Activated T-helper 1 cell treated with anti-CD3 and anti-CD28 coated beads, Interleukin-2, amount 50 U/mL, for 16 hours (primary cell): ENCODE measurements at places on chromosomes 3 and 15.

GRCh38 chr3:153043729-153044328 lies 118.2 kb upstream of the RAP2B start:
- DNase-seq = no peak

DNA sequence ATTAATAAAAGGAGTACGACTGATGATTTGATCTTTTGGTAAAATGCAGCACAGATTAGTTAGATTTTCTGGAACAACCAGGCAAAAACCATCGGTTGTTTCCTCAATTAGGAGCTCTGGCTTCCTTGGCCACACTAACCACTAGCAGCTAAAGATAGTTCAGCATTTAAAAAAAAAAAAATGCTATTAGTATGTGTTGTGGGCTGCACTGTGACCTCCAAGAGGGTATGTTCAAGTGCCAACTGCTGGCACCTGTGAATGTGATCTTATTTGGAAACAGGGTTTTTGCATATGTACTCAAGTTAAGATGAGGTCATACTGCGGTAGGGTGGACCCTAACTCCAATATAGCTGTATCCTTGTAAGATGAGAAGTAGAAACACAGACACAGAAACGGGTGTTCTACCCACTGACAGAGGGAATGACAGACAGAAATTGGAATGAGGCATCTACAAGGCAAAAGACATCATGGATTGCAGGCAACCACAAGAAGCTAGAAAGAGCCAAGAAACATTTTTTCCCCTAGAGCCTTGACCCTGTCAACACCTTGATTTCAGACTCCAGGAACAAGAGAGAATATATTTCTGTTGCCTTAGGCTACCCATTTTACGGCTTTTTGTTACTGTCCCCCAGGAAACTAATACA lies 534.6 kb upstream of the ROBO2 start:
- DNase-seq = no peak

GRCh38 chr3:107997671-107998070 lies 93.2 kb downstream of the CD47 start:
- DNase-seq = no peak

GRCh38 chr15:77426871-77427270 lies 6.2 kb downstream of the HMG20A start:
- DNase-seq = no peak

DNA sequence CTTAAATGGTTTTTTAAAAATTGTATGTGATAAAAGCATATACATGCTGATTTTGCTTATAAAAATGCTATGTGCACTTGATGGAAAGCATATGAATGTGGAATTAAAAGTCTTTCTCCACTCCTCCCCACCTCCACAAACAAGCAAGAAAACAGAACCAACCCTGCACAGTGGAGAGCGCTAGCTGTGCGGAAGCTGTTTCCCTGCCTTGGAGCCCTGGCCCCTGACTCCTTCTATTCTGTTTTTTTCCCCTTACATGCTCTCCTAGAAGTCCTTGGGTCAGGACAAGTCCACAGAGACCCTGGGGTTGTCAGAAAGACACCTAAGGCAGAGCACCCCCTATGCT lies 64.2 kb downstream of the BOC start:
- no peak for DNase-seq

DNA sequence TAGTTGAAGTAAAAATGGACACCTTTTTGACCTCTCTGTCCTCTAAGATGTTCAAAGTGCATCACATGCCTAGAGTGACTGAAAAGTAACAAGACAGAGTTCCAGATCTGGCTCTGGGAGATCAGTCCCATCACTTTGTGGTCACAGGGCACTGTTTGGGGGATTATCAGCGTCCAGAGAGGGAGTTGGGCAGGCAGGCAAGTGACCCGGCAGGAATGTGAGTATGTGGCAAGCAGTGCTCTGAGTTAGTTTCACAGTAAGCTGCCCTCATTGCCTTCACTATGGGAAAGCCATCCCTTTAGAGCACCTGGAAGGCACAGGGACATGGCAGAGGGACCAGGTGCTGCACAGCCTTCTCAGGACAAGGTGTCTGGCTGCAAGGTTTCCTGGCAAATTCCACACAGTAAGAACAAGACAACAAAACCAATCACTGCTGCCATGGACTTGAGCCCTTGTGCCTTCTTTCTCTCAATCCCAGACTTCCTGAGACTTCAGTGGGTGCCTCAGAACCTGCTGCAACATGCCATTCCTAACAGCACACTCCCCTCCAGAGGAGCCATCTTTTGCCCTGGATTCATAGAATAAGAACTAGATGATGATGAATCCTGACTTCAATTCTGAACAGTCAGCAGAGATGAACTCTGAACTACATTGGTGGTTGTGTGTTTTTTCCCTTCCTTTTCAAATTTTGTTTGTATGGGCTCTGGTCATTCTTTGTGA lies 55.2 kb downstream of the TIPARP start:
- no peak for DNase-seq

DNA sequence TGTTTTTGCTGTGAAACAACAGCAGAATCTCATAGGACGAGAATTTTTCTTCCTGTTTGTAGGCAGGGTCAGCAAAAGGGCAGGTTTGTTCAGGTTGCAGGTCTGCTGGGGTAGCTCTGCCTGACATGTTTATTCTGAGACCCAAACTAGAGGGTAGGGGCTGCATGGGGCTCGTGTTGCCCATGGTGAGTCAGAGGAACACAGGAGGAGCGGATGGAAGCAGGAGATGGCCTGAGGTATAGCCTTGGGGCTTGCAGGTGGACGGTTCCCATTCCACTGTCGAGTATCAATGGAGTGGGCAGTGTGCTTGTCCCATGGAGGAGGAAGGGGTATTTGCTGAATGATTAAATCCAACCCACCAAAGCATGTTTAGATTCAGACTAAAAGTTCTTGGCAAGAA lies 138.9 kb downstream of the APBA2 start:
- DNase-seq = no peak

- peak; percentile 71 for DNase-seq
Observed at GRCh38 chr3:188154014-188154808, at the start of gene LPP. Gene LPP, plus strand, starts transcription at chr3:188154157. Its CDS starts 251,964 bp downstream, at chr3:188406121.

DNA sequence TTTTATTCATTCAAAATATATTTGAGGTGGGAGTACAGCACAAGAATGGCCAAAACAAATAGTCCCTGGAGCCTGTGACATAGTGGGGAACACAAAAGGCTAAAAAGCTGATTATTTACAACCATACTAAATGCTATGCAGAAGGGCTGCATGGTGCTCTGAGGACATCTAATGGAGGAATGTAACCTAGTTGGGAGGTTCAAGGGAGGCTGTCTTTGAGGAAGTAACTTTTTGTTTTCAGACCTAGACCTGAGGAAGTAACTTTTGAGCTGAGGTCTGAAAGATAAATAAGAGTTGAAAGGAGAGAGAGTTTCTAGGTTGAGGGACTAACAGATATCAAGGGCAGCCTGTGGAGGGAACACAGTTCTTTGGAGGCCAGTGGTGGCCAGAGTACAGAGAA lies 34.8 kb upstream of the RASA2 start:
- no peak for DNase-seq

- no peak for DNase-seq
Observed at GRCh38 chr3:7607676-7608075, 746.8 kb downstream of the GRM7 start.

GRCh38 chr3:39104961-39105686 lies 2.3 kb downstream of the GORASP1 start:
- no peak for DNase-seq

DNA sequence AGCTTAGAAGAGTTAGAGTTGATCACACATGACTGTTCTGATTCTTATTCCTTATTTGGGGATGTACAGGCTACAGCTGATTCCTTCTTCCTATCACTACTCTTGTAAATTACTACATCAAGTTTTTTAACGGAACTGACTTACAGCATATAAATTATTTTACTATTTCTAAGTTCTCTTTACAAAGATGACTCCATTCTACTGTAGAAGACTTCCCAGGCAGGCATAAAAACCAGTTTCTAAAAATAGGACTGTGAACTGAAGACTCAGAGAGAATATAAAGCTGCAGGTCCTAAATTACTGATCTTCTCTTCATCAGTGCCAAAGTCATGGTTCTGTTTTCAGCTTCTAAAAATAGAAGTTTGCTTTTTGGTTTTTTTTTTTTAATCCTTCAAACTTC lies 38.9 kb downstream of the ANO10 start:
- DNase-seq = no peak

- DNase-seq = no peak
Observed at GRCh38 chr3:194123726-194124125, 12.2 kb upstream of the HES1 start.

DNA sequence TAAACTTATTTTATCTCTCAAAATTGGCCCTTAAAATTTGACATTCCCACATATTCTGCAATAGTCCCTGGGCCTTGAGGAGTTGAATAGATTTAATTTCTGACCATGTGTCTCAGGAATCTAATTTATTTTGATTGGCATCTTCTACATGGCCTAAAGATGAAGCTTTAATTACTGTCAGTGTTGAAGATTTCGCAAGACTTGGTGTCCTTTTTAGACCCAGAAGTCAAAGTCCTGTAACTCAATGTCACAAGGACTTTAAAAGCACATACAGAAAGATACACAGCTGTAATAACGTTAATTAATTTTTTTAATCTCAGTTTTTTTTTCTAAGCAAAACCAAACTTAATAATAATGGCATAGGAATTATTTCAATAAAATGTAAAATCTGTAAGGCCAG lies 163.9 kb downstream of the SUCNR1 start:
- DNase-seq = no peak

GRCh38 chr3:97736928-97737327 lies 27.6 kb upstream of the ARL6 start:
- DNase-seq = no peak

DNA sequence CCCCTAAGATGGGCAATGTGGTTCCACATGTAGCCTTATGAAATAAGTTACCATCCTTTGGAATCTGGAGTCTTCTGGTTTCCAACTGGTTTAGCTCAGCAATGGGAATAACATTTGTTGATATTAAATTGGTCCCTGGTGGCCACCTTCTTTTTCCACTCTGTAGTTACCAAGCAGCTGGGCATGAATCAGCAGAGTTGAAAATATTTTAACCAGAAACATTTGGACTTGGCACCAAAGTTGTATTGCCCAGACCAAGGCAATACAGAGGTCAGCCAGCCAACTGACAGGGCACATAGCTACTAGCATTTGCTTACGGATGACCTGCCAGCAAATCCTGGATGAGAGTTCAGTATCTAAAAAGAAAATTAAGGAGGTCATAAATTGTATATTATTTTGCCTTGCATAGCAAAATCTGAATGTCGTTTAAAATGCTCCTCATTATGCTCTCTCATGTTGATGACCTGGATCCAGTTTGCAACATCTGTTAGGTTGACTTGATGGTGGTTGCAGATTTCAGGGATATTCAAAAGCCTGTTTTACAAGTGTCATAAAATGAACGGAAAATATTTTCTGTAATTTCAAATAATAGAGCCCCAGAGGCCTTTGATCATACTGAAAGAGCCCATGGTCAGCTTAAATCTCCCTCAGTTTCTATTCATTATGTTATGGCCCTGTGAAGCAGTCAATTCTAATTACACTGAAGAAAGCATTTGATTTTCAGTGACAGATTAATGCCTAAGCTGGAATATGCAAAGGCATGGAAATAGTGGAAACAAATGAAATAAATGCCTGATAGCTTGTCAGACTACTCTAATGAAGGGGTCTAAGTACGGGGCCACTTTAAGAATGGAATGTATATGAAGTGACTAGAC lies 54.6 kb downstream of the PPM1L start:
- DNase-seq = no peak

DNA sequence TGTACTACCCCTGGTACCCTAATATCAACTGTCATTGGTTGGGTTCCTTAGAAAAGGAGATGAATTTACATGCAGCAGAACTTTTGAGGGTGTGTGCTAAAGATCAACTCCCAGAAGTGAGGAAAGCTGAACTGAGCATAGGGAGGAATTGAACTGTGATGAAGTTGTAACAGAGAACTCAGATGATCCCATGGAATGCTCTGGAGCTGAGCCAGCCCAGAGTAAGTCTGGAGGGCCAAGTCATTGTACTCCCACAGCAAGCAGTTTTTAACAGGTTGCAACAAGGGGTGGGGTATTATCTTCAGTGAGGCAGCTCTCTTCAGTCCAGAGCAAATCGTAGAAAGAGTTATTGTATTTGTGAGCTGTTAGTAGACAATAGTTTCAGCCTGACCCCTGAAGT lies 572.3 kb downstream of the PYDC2 start:
- DNase-seq = no peak

GRCh38 chr3:196965804-196966173 lies 2.8 kb downstream of the PIGZ start:
- no peak for DNase-seq

DNA sequence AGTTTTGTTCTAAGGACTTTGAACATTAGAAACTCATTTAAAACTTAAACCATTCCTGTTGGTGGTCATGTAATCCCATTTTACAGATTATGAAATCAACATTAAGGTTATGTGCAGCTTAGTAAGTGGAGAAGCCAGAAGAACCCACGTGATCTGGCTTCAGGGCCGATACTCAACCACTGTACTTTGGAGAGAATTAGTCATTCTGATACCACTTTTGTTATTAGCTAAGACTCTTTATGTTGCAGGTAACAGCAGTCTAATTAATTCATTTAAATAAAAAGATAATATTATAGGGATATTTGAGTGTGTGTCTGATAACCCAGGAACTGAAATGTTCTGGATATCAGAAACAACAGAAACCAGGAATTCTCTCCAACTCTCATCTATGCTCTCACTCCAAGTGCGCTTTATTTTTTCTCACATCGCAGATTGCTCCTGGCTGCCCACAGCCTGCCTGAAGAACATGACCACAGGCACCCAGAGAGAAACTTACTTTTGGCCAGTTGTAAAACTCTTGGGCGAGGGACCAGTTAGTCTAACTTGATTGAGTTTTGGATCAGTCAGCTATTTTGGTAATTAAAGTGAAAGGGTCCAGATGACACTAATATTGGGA lies 25.2 kb downstream of the UBE2E1 start:
- DNase-seq = no peak

- no peak for DNase-seq
Observed at GRCh38 chr3:126980266-126980811, 2.6 kb upstream of the PLXNA1 start.

- DNase-seq = no peak
Observed at GRCh38 chr3:47034868-47035489, 55.5 kb downstream of the NBEAL2 start.

DNA sequence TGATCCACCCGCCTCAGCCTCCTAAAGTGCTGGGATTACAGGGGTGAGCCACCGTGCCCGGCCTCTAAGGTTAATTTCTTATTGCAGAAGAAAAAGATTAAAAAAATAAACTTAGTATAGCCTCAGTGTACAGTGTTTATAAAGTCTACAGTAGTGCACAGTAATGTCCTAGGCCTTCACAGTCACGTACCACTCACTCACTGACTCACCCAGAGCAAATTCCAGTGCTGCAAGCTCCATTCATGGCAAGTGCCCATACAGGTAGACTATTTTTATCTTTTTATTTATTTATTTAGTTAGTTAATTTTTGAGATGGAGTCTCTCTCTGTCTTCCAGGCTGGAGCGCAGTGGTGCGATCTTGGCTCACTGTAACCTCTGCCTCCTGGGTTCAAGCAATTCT lies 3.2 kb upstream of the FLNB start:
- DNase-seq = no peak

GRCh38 chr3:173659972-173660371 lies 262.4 kb downstream of the NLGN1 start:
- DNase-seq = no peak

DNA sequence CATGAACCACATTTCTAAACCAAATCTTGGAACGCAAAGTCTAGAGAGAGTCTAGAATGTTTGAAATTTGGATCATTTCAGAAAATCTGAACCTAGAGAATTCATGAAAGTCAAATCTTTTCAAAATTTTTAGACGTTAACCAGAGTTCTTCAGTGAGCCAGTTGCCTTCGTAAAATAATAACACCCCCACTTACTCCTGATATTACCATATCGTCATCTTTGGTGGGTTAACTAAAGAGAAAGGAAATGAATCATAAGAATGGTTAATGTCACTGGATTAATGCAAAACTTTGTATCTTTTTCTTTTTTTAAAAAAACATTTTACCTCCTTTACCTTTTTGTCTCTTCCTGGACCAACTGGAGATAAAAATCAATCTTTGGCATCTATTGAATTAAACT lies 1.2 kb upstream of the ZBED2 start:
- DNase-seq = no peak
